ENCODE measurements at places on chromosomes 16 and 17.

DNA sequence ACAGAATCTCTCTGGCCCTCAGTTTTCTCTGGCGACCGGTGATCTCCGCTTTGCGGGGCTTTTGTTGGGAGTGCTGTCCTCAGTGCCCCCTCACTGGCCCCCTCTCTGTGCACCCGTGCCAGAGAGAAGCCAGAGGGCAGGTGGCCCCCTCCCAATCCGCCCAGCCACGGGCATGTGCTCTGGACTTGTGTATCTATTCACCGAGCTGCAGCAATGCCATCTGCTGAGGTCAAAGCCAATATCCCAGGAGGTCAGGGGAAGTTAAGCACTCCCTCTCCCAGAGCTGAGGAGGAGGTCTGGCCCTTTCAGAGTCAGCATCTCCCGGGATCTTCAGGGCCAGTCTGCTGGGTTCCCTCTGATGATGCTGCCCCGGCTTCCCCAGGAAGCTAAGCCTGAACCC is 5.1 kb downstream of the CACNG5 start:
- DNase-seq = no peak

DNA sequence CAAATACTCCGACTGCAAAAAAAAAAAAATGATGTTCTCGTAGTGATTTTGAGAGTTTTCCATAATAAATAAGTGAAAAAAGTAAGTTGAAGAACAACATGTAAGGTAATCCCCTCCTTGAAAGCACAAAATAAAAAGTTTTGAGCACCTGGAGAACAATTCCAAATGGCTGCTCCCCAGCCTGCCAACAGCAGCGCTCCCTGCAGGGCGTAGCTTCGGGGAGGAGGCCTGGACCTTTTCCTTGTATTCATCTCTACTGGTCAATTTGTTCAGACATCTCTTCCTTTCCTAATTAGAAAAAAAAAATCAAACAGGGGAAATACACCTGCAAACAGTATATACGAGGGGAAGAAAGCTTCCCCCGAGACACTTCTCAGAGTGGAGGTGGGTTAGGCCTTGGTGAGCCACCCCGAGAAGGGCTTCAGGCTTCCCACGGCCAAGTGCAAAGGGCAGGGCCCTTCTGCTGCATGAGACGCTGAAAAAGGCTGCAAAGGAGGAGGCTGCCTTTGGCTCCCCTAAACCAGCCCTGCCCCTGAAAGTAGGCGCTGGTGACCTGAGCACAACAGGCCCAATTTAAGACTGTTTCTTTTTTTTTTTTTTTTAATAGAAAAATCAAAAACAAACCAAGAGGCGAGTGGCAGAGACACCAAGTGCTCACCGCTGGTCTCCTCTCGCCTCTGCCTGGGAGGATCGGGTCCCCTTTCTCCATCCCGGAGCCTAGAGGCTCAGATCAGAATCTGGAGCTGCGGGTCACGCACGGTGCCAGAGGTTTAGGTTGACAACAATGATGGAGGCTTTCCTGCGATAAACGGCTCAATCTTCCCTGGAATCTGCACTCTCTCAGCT is 193.1 kb upstream of the FOXF1 start:
- DNase-seq = no peak

GRCh38 chr16:87070657-87071056 is 246.5 kb downstream of the C16orf95 start:
- DNase-seq = no peak

GRCh38 chr17:45248132-45248957 is 13.5 kb downstream of the SPATA32 start:
- no peak for DNase-seq

DNA sequence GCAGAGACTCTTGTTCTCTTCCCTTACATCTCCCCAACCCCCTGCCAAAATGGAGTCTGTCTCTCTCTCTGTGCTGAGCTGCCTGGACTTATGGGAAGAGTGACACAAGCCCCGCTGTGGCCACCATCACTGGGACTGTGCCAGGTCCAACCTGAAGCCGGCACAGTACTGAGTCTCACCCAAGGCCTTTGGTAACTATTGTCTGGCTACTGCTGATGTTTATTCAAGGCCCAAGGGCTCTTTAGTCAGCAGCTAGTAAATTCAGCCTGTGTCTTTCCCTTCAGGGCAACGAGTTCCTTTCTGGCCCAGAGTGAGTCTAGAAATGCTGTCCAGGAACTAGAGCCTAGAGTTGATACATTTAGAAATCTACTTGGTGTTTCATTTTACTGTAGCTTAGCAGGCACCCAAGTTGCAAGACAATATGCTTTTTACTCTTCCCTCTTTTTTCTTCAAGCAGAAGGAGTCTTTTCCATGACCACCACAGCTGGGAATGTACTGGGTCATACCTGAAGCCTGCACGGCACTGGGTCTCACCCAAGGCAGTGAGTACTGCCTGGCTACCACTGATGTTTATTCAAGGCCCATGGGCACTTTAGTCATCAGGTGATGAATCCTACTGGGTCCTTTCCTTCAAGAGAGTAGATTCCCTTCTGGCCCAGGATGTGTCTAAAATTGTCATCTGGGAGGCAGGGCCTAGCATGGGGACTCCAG is 17.7 kb downstream of the EFCAB5 start:
- peak; percentile 88 for DNase-seq

DNA sequence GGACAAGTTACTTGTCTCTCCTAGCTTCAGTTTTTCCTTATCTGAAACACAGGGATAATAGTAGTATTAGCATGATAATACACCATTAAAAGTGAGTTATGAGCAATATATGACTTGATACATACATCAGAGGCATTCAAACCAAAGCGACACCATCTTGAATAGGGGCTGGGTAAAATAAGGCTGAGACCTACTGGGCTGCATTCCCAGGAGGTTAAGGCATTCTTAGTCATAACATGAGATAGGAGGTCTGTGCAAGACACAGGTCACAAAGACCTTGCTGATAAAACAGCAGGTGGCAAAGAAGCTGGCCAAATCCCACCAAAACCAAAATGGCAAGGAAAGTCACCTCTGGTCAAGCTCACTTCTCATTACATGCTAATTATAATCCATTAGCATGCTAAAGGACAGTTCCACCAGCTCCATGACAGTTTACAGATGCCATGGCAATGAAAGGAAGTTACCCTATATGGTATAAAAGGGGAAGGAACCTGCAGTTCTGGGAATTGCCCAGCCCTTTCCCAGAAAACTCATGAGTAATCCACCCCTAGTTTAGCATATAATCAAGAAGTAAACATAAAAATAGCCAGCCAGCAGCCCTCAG is 37.2 kb upstream of the HS3ST3A1 start:
- peak; percentile 34 for DNase-seq

DNA sequence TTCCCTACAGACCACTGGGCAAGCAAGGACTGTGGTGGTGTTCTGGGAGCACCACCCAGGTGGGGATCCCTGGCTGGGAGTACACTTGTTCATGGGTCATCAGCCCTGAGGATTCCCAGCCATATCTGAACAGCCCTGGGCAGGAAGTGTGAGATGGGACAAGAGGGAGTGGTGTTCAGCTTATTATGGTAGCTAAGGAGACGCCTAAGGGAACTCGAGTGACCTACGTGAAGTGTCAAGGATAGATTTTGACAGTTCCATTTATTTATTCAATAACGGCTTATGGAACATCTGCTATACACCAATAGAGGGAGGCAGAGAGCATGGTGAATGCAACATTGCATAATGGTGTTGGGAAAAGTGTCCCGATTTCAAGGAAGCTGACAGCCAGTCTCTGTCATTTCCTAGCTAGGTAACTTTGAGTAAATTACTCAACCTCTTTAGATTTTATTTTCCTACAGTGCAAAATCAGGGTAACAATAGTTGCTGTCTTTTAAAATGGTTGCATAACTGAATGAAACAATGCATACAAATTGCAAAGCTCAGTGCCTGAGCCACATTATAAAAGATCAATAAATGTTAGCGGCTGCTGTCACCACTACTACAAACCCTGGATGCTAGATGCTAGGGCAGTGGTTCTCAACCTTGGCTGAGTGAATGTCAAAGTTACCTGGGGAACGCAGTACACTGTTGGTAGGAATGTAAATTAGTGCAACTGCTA is 534.1 kb downstream of the GRIN2A start:
- peak; percentile 30 for DNase-seq

GRCh38 chr16:27341549-27341948 is 27.8 kb downstream of the IL4R start:
- DNase-seq = no peak

DNA sequence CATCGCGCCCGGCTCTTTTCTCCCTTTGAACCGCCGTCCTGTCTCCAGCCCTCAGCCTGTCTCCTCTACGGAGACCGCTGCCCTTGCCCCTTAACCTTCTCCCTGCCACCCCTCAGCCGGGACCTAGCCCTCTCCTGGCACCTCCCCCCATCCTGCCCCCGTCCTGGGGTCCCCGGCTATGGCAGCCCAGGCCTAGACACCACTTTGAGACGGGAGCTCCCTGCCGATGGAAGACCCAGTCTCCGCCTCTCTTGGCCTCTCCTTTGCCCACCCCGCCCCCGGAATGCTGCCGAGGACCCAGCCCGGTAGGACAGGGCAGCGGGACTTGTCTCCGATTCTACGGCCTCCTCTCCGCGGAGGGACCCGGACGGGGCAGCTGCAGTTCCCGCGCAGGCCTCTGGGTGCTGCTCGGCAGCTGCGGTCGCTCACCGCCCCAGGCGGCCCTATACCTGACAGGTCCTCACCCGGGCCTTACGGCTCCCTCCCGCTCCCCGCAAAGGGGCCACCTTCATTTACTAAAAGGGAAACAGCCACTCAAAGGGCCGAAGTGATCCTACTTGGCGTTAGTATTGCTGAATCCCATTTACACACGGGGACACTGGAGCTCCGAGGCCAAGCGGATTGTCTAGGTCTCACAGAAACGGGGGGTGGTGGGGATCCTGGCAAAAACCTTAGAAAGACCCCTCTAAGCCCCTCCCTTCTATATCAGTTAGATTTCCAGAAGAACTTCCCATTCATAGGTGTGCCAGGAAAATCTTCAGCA is 32.6 kb upstream of the TAC4 start:
- peak; percentile 79 for DNase-seq
